ENCODE measurements at places on chromosomes 5 and 9.

GRCh38 chr5:125367702-125368101 lies 621.3 kb upstream of the ZNF608 start:
- DNase-seq = no peak

DNA sequence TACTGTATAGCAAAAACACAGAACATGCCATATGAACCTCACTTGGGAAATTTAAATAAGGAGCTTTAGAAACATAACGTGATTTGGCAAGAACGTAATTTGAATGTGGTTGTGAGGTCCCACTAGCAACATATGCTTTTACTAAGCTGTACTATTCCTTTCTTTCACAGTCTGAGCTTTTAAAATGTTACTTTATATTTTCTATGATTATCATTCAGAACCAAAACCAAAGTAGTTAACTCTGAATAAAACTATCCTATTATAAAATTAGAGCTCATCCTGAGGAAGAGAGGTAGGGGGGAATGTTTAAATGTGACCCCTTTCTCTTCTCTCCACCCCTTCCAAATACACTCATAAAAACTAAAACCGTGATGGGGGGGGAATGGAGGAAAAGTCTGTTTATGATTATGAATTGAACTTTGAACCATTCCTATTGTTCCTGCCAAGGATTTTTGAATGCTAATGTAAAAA lies 435.7 kb downstream of the NFIB start:
- no peak for DNase-seq

- DNase-seq = no peak
These were observed 193.3 kb upstream of the SNX2 start for GRCh38 chr5:122581629-122582028.

GRCh38 chr5:81851481-81852178 lies 100.7 kb upstream of the SSBP2 start:
- peak; percentile 92 for DNase-seq

DNA sequence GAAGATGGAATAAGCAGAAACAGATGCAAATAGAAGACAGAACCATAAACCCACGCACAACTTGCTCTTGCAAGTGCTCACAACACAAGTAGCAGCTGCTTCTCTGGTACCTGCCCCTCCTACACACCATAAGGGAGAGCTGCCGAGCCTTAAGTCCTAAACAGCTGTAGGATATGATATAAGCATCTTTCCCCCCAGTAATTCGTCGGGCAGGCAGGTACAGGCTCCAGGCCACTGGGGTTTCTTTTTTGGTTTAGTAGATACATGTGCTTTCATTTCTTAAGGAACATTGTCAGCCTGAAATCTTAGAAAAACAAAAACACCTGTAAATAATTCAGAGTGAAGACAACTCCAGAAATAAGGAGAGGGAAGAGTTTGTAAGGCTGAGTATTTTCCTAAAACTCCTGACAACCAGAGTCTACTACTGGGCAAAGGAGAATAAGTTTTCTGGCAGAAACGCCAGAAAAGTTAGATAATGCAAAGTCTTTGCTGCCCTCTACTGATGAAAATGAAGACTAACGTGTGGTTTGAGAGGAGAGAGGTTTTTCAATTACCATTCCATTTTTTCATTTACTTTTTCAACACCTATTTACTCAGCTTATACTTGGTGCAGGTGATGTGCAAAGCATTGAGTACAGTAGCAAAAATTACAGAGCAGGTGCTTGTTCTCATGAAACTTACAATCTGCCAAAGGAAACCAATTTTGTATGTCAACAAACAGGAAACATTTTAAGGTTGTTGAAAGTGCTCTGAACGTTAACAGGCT lies 20.1 kb upstream of the TCERG1 start:
- peak; percentile 53 for DNase-seq

DNA sequence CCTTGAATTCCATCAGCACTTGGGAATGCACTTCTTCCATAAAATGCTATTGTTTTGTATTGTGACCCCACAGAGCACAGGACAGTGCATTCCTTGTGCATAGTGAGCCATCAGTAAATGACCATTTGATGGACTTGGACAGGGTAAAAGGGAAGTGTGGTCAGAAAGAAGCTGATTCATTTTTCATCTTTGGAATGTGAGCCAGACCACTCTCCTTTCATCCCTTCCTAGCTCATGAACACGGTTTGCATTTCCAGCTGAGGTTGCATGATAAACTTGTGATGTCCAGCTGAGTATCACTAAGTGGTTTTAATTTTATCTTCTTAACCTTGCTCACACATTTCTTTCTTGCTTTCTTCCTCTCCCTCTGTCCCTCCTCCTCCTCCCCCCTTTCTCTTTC lies 101.3 kb downstream of the NUDT12 start:
- no peak for DNase-seq

DNA sequence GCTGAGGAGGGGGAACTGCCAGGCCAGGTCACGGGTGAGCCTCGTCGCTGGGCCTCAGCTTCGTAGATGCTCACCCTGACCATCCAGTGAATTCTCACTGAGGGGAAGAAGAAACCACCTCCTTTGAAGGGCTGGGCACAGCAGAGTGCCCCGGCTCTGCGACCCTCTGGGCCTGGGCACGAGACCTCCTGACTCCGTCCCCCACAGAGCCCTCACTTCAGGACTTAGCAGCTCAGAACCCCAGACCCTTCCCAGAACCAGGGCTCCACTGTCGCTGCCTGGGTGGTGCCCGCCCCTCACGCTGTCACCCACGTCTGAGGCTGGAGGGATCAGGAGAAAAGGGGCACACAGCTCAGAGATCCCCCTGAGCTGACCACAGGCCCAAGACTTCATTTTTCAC lies 34.3 kb upstream of the TMEM250 start:
- no peak for DNase-seq

DNA sequence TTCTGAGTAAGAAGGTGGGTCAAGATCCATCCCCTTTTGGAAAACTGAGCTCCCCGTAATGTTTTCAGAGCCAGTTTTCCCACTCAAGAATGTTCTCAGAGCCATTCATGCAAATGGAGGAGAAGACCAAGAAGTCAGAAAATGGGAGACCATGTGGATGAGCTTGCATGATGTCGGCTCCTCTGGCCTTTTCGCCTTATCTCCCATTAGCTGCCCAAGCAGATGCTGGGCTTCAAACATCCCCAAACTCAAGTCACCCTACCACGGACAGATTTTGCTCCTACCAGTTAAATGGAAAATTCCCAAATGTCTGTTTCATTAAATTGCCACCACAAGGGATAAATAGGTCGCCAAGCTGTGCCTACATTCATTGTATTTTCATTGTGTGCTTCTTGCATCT lies 161.4 kb downstream of the ICE1 start:
- DNase-seq = no peak

- DNase-seq = no peak
These were observed 1853.8 kb downstream of the EFNA5 start for GRCh38 chr5:105816961-105817360.

GRCh38 chr5:145800181-145800580 lies 35.0 kb downstream of the PRELID2 start:
- DNase-seq = no peak

- DNase-seq = peak; percentile 87
These were observed 11.6 kb upstream of the RAB14 start for GRCh38 chr9:121213136-121213806.

GRCh38 chr5:109307951-109308350 lies 101.8 kb downstream of the PJA2 start:
- DNase-seq = no peak

DNA sequence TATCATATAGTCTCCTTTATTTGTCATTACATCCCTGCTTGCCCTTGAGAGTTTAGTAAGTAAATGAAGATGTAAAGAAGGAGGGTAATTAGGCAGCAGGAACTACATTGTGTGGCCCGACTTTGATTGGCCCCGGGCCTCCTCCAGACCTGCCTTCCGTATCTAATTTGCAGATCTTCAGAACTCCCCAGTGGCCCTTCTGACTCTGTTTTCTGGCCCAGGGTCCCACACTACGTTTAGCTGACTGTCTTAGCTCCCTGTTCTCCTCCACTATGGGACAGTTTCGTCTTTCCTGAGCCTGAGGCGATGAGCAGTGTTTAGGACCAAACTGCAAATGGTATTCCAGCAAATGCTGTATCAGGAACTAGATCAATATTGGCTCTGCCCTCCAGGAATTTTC lies 21.6 kb upstream of the CTSL start:
- no peak for DNase-seq

DNA sequence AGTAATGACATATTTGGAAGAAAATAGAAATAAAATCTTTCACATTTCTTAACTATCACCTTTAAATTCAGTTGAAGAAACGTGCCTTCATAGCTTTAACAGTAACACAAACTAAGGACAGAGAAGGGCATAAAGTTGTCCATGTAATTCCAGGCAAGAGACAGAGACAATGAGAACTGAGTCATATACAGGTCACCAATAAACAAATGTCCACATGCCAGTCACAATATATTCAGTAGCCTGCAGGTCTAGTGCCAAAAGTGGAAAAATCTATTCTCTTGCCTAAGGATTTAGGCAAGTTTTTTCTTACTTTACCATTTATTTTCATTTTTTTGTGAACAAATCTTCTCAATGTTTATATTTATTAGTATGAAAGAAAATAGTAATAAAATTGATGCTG lies 1711.5 kb upstream of the NUDT12 start:
- DNase-seq = no peak

DNA sequence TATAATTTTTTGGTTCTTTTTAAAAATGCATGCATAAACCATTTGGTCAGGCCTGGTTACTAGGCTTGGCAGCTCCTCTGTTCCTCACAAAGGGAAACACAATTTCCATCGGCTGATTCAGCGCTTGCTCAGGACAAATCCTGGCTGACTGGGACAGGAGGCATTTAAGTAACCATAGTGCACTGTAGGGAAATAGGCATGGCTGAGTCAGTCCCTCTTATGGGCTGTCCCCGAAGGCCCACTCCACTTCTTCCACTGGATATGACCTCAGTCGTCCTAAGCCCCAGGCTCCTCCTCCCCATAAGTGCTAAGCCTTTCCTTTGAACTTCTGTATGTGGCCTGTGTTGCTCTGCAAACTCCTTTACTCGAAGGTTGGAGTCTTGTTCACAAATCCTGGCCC lies 71.2 kb upstream of the GLIS3 start:
- DNase-seq = no peak

- no peak for DNase-seq
These were observed 97.0 kb upstream of the SPRY4 start for GRCh38 chr5:142421621-142422397.

DNA sequence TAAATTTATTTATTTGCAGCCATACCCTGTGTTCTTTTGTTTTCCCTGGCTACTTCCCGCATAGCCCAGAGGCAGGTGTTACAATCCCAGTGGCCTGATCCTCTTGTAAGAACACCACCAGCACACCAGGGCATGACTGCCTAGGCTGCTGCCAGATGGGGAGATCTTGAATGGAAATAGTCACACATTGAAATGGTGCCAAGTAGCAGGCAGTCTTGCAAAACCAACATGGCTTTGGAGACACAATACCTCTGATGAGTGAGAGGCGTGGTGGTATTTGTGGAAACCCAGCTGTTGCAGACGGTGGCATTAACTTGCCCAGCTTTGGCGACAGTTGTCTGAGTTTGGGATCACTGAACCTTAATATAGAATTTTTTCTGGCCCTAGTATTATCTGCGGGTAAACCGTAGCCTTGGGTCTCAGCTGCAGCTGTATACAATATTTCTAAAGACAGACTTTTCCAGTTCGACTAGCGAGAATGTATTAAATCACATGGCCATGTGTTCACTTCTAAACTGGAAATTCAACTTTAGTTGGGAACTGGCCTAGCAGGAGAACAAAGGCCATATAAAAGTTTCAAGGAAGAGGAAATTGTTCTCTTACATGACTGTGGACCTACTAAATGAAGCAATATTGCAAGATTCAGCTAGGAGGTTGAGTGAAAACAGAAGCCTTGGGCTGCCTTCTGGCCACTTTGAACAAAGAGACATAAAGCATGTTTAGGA lies 277.0 kb downstream of the SMARCA2 start:
- peak; percentile 98 for DNase-seq

DNA sequence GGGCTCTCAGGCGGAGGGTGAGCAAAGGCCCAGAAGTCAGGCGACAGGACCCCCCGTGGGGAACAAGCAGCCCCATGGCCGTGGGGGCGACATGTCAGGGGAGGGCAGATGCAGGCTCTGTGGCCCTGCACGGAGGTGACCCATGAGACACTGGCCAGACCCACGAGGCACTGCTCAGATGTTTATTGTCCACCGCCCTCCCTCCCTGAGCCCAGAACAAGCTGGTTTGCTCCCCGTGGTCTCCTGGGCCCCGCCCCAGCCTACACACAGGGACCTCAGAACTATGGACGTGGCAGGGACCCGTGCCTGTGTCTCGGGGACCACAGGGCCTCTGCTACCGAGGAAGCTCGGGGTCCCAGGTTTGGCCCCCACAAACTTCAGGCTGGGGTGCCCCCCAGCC lies 1.9 kb downstream of the FUT7 start:
- DNase-seq = no peak

- no peak for DNase-seq
These were observed 469.1 kb downstream of the RAB3C start for GRCh38 chr5:59051951-59052350.

- peak; percentile 56 for DNase-seq
These were observed 6.4 kb downstream of the ARRDC1 start for GRCh38 chr9:137611623-137612609.

- no peak for DNase-seq
These were observed 148.8 kb downstream of the DCP2 start for GRCh38 chr5:113125371-113125770.

DNA sequence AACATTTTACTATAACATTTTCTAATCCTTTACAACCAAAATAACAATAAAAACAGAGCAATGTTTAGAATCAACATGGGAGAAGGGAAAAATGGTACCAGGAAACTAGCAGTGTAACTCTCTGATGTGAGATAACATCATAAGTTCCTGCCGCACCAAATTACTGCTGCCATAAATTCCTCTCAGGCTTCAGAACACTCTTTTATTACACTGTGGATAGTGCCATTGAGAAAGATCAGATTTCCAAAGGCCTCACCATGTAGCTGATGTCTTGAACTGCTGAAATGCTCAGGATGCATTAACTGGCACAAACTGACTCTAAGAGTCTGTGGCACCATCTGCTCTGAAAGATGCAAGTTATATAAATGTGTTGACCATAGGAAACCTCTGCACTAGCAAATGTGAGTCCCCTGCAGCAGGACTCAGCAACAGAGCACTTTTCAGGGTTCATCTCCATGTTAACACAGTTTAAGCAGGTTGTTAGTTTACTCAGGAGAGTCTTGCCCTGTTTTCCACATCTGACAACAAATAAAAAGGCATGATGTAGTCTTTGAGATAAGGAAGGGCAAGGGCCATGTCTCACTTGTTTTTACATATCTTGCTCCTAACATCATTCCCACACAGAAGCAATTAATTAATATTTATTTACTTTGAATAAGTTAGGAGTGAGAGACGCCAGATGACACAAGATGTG lies 218.1 kb downstream of the CETN3 start:
- no peak for DNase-seq

- DNase-seq = no peak
These were observed 26.3 kb upstream of the GABRP start for GRCh38 chr5:170757182-170757601.

GRCh38 chr9:744790-745484 lies 96.6 kb upstream of the DMRT1 start:
- no peak for DNase-seq

GRCh38 chr5:135995976-135996375 lies 32.8 kb upstream of the TGFBI start:
- DNase-seq = no peak

GRCh38 chr5:2749514-2750025 lies 1.9 kb downstream of the IRX2 start:
- no peak for DNase-seq

GRCh38 chr5:50990296-50990924 lies 324.0 kb downstream of the PARP8 start:
- no peak for DNase-seq
